ENCODE measurements at places on chromosomes 11 and 22.

GRCh38 chr11:62931499-62932278, 10.5 kb upstream of the CHRM1 start:
- no peak for DNase-seq

- DNase-seq: no peak
Measured at GRCh38 chr11:22441831-22442230, 103.7 kb downstream of the SLC17A6 start.

- DNase-seq: no peak
Measured at GRCh38 chr11:133656082-133656635, 123.9 kb upstream of the OPCML start.

- DNase-seq: no peak
Measured at GRCh38 chr11:69440876-69441275, 40.6 kb upstream of the LINC01488 start.

GRCh38 chr11:112631333-112631732, 329.9 kb upstream of the NCAM1 start:
- DNase-seq: no peak

DNA sequence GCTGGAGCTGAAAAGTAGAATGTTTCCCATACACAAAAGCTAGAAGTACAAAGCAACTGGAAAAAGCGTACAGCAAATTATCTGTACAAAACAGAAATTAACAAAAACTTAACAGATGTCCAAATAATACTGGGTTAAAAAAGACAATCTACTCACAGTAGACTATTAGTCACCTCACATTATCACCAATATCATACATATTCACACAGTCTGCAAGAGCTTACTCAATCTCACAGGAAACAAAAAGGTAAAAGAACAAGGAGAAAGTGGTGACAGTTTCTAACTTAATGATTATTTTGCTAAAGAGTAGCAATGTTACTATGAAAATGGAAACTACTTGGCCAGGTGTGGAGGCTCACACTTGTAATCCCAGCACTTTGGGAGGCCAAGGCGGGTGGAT, 11.9 kb downstream of the CELF1 start:
- DNase-seq: no peak

DNA sequence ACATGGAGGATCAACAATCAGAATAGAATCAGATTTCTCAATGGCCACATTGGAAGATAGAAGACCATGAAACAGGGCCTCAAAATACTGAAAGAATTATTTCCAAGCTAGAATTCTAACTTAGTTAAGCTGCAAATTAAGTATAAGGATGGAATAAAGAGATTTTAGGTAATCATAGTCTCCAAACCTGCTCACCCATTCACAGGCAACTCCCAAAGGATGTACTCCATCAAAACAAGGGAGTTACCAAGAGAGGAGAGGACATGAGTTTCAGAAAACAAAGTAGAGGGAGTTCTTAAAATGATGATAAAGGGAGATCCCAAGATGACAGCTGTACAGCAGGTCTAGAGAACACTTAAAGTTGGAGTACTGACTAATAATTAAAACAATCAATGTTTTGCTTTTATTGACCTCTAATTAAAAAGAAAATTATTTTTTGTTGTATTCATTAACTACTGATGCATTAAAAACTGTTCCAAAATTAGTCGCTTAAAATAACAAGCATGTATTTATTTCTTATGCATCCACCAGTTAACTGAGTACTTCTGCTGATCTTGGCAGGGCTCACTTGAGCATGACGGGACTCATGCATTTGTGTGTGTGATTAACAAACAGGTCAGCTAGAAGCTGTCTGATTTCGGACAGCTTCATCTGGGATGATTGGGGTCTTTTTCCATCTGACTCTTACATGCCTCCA, 95.6 kb downstream of the CD44 start:
- DNase-seq: no peak

DNA sequence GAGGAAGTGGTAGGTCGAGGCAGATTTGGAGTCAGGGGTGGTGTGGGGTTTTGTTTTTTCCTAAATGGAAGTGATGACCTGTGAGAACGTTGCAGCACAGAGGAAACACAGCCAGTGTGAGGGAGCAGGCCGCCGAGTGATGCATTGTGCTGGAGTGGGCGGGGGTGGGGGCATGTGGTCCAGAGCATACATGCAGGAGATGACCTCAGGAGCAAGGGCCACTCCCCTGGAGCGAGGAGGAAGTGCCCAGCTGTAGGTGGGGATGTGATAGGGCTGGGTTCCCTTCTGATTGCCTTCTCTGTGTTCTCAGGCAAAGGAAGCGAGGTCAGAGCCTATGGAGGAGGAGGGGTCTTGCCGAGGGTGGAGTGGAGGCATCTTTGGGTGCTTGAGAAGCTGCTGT, 81.4 kb downstream of the PPP6R3 start:
- DNase-seq: peak; percentile 79

GRCh38 chr22:20056696-20057386, 23.2 kb upstream of the DGCR8 start:
- no peak for DNase-seq

DNA sequence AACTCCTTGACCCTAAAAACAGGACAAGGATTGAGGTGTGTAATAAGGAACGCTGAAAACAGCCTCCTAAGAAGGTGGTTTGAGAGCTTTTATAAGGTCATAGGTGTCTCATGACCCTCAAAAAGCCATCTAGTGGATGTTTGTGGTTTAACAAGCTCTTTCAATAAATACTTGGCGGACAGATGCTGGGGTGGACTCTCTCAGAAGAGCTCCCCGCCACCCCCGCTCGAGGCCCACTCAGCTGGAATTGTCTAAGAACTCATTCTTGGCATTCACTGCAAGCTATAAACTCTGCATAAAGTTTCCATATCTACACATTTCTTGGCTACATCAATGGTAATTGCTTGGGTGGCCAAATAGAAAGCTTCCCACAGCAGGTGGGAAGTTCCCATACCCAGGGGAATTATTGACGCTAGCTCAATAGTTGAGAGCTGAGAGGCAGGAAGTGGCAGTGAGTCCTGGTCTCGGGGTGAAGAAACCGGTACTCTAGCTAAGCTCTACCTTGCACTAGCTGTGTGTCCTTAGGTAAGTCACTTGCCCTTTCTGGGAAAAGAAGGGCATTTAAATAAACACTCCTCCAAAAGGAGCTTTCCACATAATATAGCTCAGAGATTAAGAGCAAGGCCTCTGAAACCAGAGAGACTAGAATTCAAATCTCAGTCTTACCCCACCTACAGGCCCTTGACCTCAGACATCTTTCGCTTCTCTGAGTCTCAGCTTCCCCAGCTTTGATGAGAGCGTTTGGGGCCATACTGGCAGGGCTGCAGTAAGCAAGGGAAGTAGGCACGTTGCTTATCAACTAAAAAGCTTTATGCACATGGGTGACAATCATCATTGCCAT, 6.4 kb downstream of the MS4A15 start:
- DNase-seq: no peak

DNA sequence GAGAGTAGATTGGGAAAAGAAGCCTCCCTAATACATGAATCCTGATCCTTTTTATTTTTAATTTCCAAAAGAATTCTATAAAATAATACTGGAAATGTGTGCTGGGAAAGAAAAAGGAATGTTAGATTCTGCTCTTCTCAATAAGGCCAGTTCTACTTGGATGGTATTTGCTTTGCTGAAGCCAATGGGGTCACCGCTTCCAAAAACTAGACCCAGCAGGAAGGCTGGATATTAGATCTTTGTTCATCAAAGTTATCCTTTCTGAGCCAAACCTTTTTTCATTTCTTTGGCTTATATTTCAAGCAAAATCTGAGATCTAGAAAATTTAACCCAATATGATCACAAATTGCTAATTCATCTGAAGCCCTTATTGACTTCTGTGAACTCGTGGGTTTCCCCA, 41.4 kb downstream of the SCUBE2 start:
- DNase-seq: no peak

GRCh38 chr11:124693142-124693541, 19.4 kb downstream of the SPA17 start:
- no peak for DNase-seq

GRCh38 chr11:126422446-126422845, 67.0 kb downstream of the ST3GAL4 start:
- DNase-seq: no peak

- no peak for DNase-seq
Measured at GRCh38 chr22:28630177-28630574, 49.5 kb downstream of the TTC28 start.

GRCh38 chr22:33321466-33321865, 263.3 kb upstream of the SYN3 start:
- DNase-seq: no peak

GRCh38 chr11:290621-291231, 1.8 kb downstream of the PGGHG start:
- no peak for DNase-seq

GRCh38 chr11:93198215-93198845, 539 bp upstream of the SLC36A4 start:
- no peak for DNase-seq

DNA sequence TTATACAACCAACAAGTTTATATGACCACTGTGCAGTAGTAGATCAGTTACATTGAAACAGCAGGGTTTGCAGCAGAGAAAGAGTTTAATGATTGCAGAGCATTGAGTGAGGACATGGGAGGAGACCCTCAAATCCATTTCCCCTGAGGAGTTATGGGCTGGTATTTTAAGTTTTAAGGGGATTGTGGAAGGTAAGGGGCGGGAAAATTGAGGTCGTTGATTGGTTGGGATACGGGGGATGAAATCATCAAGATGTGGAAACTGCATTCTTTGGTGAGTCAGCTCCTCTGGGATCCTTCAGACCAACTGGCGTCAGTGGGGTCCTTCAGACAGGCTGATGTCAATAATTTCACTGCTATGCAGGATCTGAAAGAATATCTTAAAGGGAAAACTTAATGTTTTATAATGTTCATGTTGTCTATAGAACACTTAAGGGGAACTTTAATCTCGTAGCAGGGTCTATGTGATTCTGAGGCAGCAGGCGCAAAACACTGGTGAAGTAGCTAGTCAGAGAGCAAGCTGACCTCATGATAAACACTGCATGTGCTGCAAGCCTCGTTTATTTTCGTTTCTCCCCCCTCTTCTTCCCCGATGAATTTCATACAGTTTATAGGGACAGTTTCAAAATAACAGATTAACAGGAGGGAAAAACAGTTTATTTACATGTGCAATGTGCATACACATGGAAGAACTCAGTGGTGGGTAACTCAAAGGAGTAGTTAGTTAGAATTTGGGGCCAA, 17.4 kb upstream of the BACE1-AS start:
- no peak for DNase-seq

- DNase-seq: no peak
Measured at GRCh38 chr11:35215945-35216344, 77.0 kb downstream of the CD44 start.

GRCh38 chr11:33669598-33670249, 30.9 kb downstream of the C11orf91 start:
- no peak for DNase-seq

- DNase-seq: no peak
Measured at GRCh38 chr11:74689666-74690065, 41.6 kb downstream of the CHRDL2 start.

- no peak for DNase-seq
Measured at GRCh38 chr11:126723665-126724045, 276.9 kb downstream of the KIRREL3 start.

DNA sequence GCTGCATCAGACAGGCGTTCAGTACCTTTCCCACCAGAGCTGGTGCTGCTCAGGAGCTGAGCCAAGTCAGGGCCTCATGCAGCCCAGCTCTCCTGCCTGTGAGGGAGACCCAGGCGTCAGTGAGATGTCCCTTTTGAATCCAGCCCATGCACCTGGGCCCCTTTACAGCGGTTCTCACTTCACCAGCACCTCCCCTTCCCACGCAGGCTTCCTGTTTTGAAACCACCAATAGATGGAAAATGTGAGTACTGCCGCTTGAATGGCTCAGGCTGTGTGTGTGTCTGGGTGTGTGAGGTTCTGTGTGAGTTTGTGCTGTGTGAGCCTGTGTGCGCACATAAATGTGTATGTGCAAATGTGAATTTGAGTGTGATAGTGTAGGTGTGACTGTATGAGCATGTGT, 88.4 kb downstream of the UBASH3B start:
- peak; percentile 79 for DNase-seq

GRCh38 chr11:57322256-57323166, 2.2 kb downstream of the TNKS1BP1 start:
- no peak for DNase-seq

- DNase-seq: peak; percentile 84
Measured at GRCh38 chr11:46339816-46340215, 7.4 kb upstream of the DGKZ start.

- peak; percentile 48 for DNase-seq
Measured at GRCh38 chr22:37186228-37186996, 1.6 kb downstream of the C1QTNF6 start.

DNA sequence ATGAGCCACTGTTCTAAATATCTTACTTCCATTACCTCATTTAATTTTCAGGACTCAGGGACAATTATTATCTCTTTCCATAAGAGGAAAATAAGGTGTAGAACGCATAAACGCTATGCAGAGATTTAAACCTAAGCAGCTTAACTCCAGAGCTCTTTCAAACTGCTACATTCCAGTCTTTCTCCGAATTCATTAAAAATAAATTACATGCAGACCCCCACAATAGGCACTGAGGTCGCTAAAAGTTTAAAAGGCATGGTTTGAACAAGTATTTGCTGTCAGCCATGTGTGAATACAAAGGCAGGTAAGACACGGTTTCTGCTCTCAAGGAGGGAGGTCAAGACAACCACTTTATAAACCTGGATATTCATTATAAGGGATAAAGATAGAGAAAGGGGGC, 983 bp downstream of the NARS2 start:
- DNase-seq: no peak

GRCh38 chr22:24950272-24950902, 2.1 kb upstream of the KIAA1671 start:
- DNase-seq: no peak

GRCh38 chr22:37425800-37426705, 1.2 kb downstream of the ELFN2 start:
- no peak for DNase-seq

DNA sequence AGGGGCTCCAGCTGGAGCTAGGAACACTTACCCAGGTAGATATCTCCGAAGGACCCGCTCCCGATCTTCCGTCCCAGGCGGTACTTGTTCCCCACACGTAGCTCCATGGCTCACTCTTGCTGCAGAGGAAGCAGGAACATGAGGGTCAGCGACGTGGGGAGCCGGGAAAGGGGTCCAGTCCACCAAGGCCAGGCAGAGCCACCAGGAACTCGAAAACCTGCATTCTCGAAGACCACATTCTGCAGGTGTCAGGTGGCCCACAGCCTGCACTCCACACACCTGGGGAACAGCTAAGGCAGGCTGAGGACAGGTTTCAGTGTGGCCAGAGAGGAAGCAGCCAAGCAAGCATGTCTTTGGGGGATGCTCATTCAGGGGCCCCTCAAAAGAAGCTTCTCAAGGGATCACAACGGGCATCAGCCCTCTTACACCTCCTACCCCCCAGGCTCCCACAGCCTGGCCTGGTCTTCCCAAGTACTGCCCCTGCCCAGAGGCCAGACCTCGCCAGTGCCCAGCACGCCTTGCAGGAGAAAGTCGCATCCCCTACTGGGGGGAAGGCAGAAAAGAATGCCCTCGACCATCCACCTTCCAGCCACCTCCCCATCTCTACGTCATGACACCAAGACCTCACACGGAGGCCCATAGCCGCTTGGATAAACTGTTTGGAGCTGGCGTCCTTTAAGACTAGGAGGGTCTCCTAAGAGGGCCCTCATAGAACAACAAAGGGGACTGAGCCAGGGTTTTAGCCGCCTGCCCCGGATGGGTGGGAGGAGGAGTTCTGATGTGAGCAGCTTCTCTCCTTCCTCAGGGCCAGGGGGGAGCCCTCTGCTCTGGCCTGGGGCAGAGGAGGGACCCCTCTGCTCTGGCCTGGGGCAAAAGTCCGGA, 2.9 kb downstream of the CSNK1E start:
- no peak for DNase-seq

Data from suppressor macrophage (primary cell).